ENCODE measurements at places on chromosomes 7 and 10. TPM values are rescaled to one million over a fixed set of nuclear protein-coding genes. Genes with fewer than 3 reads are reported as not detected.

DNA sequence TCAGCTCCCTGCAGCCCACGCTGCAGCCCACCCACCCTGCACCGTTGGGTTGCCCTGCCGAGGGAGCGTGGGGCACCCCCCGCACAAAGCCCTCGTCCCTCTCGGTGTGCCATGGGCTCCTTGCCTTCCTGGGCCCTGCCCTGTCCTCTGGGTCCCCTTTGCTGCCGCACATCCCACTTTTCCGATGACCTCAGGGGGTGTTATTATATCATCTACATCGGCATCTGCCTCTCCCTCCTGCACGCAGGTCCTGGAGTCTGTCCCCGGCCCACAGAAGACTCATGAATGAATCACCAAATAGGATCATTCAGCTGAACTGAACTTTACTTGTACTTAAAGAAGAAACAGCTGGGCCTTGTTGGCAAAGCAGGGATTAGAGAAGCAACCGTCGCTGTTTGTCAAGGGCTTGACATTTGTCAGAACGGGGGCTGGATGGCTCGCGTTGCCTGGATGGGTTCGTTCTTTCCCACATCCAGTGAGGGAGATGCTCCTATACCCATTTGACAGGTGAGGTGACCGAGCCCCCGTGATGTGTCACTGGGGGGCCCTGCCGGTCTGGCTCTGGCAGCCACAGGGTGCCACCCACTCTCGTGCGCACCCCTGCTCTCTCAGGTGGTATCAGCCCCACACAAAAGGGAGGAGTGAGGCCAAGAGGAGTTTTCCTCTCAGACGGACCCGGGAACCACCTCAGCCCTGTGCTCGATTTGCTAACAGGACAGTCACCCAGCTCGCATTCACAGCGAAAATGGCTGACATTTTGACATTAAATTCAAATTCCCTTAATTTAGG, 58.6 kb upstream of the EBF3 start:
- DNase-seq, result no peak

The SPDYE16 gene
- 0.18 TPM for polyA plus RNA-seq

- DNase-seq, result no peak
Observed at GRCh38 chr7:123604739-123605138, 3.1 kb downstream of the ASB15 start.

The CPA1 gene
- polyA plus RNA-seq, result not detected

DNA sequence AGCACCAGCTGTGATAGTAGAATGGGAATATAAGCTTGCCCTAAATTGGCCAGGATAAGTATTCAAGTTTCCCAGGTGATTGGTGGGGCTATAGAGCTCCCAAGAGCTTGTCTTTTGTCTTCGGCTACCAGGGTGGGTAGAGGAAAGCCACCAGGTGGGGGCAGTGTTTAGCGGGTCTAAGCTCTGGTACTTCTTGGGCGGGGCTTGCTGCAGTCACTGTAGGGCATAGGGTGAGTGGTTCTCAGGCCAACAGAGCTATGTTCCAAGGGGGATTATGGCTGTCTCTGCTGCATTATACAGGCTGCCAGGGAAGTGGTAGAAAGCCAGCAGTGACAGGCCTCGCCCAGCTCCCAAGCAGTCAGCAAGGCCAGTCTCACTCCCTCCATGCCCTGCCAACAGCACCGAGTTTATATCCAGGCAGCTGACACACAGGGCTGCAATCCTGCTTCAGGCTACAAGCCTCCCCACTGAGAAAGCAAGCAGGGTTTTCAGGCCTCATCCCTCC, 110.7 kb downstream of the ZNF467 start:
- DNase-seq, result peak; percentile 31

DNA sequence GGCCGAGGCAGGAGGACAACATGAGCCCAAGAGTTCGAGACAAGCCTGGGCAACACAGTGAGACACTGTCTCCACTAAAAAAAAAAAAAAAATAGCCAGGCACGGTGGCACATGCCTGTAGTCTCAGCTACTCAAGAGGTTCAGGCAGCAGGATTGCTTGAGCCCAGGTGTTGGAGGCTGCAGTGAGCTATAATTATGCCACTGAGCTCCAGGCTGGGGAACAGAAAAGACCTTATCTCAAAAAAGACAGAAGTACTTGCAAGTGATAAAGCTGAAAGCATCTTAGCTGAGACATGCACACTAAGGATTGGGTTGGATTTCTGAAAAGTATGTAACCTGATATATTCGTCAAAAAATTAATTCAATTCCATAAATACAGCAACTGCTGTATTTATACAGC, 68.4 kb downstream of the PPP1R3C start:
- no peak for DNase-seq

The SFTPA2 gene
- not detected for polyA plus RNA-seq

- no peak for DNase-seq
Observed at GRCh38 chr7:2934984-2935740, 91.1 kb upstream of the GNA12 start.

The SDK1 gene
- polyA plus RNA-seq, result not detected

GRCh38 chr10:51707821-51708424, 8.5 kb upstream of the CSTF2T start:
- DNase-seq, result no peak

DNA sequence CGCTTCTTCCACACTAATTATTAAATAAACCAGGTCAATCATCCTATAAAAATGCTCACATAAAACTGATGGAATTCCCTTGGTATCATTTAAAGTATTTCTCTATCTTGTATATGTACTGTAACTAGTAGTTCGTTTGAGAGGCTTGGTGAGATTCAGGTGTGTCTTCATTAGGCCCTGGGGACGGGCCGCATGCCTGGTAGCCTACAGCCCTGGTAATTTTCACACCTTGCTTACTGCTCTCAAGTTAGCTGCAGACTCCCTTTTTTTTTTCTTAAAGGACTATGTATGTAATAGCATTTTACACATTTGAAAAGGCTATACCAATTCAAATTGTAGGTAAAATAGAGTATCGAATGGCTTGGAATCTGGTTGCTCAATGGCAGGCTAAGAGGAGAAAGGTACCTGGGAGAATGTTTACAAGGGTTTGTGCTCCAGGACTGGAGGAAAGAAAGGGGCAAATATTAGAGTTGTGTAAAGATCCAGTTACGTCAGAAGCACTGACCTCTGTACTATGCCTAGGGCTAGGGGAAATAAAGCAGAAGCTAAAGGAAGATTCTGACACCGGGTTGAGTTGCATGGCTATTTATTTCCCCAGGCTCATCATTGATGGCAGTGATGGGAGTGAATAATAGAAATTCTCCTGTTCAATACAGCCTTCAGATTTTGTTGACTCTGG, 58.8 kb upstream of the PNLIP start:
- DNase-seq, result no peak

- DNase-seq, result no peak
Observed at GRCh38 chr7:141198194-141198958, 124.5 kb downstream of the TMEM178B start.

DNA sequence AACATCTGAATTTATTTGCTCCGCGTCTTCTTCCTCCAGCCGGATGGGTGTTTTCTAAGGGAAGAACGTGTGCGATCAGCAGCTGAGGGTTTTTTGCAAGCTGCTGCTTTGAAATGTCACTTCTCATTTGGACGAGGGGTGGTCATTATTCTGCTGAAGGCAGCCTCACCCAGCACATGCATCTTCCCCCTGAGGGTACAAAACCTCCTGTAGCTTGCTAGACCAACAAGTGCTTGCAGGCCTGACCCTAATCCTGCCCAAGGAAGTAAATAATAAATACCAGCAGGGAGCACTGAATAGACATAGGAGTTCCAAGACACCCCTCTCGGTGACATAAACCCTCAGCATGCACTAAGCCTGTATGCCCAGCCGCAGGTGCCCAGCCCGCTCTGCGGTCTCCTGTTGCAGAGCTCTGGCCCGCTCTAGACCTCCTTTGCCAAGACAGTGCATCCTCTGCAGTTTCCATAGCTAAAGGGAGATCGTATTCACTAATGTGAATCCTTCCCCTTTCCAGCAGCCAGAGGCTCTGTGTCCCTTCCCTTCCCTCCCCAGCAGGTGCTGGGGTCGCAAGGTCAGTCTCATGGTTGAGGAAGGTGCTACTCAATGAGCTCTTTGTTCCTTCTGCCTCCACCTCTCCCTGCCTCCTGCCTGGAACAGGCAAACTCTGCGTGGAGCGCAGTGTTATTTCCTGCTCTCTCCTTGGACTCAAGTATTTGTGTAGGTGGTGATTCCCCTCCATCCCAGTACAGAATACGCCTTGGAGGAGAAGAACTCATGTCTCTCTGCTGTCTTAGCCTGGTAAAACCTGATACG, 36.6 kb downstream of the SBDS start:
- no peak for DNase-seq

The LIPJ gene
- 0.16 TPM for polyA plus RNA-seq

DNA sequence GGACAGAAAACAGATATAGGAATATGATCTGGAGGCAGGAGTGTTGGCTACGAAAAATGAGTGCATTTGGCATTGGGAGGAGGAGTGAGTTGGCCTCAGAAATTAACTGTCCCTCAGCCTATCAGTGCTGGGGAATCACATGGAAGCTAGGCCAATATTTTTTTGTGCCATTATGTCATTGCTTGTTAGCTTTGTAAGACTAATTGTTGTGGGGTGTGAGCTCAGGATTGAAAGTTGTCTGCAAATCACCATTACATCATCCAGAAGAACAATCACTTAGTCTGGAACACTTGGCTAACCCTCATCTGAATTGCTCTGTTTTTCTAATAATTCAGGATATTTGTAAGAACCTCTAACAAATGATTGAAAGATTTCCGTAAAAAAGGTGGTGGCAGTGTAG, 45.2 kb upstream of the SEMA3D start:
- no peak for DNase-seq

The ANK3 gene
- not detected for polyA plus RNA-seq

DNA sequence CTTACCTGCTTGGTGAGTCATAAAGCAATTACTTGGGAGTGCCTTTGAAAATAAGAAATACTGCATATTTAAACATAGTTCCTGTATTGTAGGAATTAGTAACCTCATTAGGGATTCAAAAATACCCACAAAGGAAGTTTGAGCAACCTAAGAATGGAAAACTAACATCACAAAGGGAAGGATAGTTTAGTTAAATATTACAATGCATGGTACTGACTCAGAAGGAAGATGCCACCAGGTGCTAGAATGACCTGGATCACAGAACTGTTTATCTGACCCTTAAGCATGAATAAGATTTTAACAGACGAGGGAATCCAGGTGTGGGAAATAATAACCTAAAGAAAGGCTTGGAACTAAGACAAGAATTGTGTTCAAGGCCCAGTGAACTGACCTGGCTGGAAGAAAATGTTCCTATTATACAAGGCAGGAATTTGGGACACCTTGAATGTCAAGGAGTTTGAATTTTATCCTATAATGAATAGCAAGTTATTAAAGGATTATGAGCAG, 106.4 kb downstream of the GSAP start:
- no peak for DNase-seq

DNA sequence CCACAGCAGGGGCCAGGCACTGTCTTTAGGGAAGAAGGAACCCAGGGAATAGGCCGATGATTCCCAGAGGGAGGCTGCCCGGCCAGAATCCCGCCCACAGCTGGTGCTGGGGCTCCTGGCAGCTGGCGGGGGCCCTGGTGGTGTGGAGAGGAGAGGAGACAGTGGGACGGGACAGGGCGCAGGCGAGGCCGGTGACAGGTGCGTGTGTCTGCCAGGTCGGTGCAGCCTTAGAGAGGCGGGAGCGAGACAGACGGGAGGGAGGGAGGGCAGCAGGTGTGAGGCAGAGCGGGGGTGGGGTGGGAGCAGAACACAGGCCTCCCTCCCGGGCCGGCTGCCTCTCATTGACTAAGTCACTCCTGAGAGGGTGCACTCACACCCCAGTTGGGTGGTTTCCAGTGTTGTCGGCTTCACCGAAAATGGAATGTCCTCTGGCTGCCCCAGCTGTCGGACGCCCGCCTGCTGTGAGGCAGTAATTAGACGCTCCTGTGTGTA, 55.2 kb downstream of the ELFN1 start:
- no peak for DNase-seq

DNA sequence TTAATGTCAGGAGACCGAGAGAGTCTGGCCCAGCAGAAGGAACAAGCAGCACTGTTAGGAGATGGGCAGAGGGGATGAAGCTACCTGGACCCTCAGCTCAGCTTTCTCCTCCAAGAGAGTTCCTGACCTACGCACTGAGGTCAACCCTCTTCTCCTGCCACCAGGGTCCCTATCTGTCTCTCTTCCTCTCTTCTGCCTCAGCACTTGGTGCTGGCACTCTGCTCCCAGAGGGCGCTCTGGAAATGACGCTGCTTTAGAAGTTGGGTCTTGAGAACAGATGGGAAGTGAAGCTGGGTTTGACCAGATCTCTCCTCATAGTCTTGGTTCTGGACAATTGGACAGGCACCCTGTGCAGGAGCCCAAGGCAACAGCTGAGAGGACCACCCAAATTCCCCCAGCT, 216.0 kb upstream of the AGK start:
- no peak for DNase-seq

DNA sequence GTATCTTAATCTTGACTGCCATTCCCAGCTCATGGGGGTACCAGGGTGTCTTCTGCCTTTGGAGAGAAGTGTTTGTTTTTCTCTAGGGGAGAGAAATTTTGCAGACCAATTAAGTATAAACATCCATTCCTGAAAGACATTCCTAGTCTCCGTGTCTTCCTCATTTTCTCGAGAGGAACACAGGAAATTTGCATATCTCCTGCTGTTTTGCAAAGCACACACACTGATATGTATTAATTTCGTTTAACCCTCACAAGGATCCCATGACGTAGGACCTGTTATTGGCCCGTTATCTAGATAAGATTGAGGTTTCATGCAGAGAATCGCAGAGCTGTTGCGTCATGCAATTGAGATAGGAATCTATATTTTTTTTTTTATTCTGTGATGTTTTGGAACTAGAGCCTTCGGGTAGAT, 944 bp downstream of the RHBDD2 start:
- peak; percentile 10 for DNase-seq

GRCh38 chr10:66752714-66753113, 173.1 kb upstream of the LRRTM3 start:
- DNase-seq, result no peak

- DNase-seq, result no peak
Observed at GRCh38 chr10:92993699-92994272, 66.8 kb upstream of the CYP26C1 start.

DNA sequence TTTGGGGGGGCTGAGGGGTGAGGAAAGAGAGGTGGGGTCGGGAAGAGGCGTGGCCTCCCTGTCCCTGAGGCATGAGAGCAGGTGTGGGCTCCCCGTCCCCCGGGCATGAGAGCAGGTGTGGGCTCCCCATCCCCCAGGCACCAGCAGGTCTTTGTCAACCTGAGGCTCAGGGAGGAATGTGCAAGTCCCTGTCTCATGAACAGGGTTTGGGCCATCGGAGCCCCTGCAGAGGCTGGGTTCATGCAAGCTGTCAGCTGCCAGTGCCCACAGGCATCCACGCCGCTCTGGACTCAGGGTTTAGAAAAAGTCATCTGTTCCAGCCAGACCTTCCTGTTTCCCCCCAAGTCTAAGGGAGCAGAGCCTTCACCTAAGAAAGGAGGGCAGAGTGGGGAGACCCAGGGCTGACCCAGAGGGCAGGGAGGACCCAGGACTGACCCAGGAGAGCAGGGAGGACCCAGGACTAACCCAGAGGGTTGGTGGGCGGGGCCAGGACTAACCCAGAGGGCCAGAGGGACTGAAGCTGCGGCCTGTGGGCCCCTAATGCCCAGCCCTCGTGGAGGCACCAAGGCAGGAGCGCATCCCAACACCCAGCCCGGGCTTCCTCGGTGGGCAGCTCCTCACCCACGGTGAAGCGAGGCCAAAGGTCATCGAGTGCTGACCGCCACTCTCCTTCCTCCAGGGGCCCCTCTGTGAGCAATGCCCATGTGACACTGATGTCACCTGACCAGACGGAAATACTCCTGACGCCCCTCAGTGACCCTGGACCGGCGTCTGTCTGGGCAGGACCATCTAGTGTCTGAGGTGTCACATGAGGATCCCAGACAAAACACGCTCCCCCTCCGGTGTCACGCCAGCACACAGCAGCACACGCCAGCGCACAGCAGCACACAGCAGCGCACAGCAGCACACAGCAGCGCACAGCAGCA, 28.9 kb upstream of the GPR146 start:
- no peak for DNase-seq

The AMPH gene
- polyA plus RNA-seq, result not detected

The ANKRD7 gene
- polyA plus RNA-seq, result not detected
